ENCODE measurements at places on chromosomes 1 and 21.
A peak's percentile ranks its signal among the peaks of the same experiment; 100 is the strongest.

- H3K27ac ChIP-seq, result no peak overlapping the region
- H3K4me3 ChIP-seq, result no peak overlapping the region
- H3K36me3 ChIP-seq, result no peaks in the 10 kb centered on the region
- no peak for DNase-seq
Measured at GRCh38 chr1:7409278-7409677, 361.8 kb upstream of the VAMP3 start.

DNA sequence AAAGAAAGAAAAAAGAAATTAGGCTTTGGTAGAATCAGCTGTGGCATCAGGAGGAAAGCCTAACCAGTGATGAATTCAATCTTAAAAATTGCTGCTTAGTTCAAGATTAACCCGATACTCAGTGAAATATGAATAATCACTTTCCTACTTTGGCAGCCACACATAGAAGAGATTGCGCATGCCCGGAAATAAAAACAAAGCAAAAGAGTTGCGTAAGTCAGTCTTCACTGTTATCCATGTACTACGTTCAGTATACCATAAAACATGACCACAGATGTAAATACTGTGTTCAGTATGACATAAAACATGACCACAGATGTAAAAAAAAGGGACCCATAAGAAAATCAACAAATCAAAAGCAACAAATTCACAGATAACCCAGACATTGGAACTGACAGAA lies 19.2 kb downstream of the CD1D start:
- no peak for DNase-seq
- no peak overlapping the region for H3K4me3 ChIP-seq

GRCh38 chr1:228308085-228308601 lies 98.5 kb downstream of the TRIM11 start:
- no peak overlapping the region for H3K27ac ChIP-seq
- no peak for DNase-seq
- no peak overlapping the region for H3K4me3 ChIP-seq
- no peaks in the 10 kb centered on the region for H3K27me3 ChIP-seq
- H3K4me1 ChIP-seq, result no peaks in the 10 kb centered on the region

- H3K27ac ChIP-seq, result no peak overlapping the region
- H3K36me3 ChIP-seq, result peaks cover 11% of the 10 kb centered on the region
- no peaks in the 10 kb centered on the region for H3K4me1 ChIP-seq
- H3K4me3 ChIP-seq, result no peak overlapping the region
Measured at GRCh38 chr1:63429281-63429680, 61.9 kb downstream of the ALG6 start.

GRCh38 chr1:64484651-64485050 lies 14.7 kb downstream of the CACHD1 start:
- no peak overlapping the region for H3K27ac ChIP-seq
- no peaks in the 10 kb centered on the region for H3K36me3 ChIP-seq
- H3K27me3 ChIP-seq, result no peaks in the 10 kb centered on the region

DNA sequence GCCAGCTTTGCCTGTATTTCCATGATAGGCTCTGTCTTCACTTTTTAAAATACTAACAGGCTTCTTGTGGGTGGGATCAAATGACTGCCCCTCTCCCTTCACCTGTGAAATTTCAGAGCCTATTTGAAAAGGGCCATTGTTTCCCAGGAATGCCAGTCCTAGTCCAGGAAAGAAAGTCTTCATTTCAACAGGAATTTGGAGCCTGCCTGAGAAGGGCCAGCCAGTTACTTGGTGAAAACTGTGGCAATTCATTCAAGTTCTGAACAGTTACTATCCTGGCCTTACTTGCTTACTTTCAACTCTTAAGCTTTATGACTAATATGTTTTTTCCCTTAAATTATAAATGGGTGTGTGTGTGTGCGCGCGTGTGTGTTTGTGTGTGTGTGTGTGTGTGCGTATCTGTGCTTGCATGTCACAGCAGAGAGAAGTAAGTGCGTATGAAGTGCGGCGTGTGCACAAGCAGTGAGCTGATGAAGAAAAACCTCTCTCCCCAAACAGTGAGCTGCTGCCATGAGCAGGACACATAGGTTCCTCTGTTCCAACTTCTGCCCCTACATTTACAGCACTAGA lies 67.5 kb upstream of the RNPC3 start:
- H3K4me3 ChIP-seq, result no peak overlapping the region
- H3K27me3 ChIP-seq, result 0 out of 2 replicates have a peak, but pooled peaks cover 4% of the 10 kb centered on the region
- no peak overlapping the region for H3K27ac ChIP-seq
- H3K36me3 ChIP-seq, result no peaks in the 10 kb centered on the region

DNA sequence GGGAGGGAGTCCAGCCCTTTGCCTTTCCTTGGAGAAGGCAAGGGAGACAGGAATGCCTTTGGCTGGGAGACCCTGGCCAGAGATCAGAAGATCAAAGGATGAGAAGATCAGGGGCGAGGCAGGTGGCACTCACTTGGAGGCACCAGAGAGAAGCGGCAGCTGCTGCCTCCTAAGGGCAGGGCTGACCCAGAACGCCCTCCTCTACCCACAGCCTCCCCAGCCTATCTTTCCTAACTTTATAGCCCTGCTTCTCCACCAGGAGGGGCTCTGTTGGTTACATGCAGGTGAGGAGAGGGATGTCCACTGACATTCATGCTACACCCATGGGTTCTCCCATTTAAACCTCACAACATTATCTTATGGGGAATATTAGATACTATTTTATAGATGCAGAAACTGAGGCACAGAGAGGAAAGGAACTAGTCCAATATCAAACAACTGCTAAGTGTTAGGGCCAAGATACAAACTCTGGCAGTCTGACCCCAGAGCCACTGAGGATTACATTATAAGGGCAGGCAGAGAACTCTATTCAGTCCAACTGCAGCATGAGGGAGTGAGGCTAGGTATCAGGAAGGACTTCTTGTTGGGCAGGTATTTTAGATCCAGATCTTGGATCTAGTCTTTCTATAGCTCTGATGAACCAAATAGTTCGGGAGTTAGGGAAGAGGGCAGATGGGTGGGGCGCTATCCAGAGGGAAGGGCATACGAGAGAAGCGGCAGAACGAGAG lies 19.9 kb downstream of the LGR6 start:
- no peak overlapping the region for H3K27ac ChIP-seq
- H3K4me1 ChIP-seq, result no peaks in the 10 kb centered on the region
- DNase-seq, result no peak
- H3K4me3 ChIP-seq, result no peak overlapping the region
- H3K27me3 ChIP-seq, result peaks cover 88% of the 10 kb centered on the region

DNA sequence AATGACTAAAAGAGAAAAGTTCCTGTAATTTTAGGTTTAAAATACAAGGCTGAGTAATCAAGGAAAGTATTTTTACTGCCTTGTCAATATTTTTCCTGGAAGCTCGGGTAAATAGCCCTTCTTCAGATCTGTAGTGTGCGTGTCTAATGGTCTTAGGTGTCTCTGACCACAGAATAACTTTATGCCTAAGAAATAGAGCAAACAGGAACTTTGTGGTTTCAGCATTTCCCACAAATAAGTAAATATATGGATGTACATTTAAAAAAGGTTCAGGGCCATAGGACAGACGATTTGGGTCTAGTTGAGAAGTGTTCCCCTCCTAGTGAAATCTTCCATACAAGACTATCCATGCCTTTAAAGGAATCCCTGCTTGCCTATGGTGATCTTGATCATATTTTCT lies 107.0 kb downstream of the ZC3H11B start:
- no peak overlapping the region for H3K27ac ChIP-seq
- H3K4me3 ChIP-seq, result no peak overlapping the region
- H3K4me1 ChIP-seq, result no peaks in the 10 kb centered on the region
- H3K36me3 ChIP-seq, result no peaks in the 10 kb centered on the region
- no peaks in the 10 kb centered on the region for H3K27me3 ChIP-seq

- H3K4me1 ChIP-seq, result peaks cover 12% of the 10 kb centered on the region
- H3K4me3 ChIP-seq, result no peak overlapping the region
- no peaks in the 10 kb centered on the region for H3K36me3 ChIP-seq
Measured at GRCh38 chr1:103265551-103265950, 157.2 kb upstream of the COL11A1 start.

DNA sequence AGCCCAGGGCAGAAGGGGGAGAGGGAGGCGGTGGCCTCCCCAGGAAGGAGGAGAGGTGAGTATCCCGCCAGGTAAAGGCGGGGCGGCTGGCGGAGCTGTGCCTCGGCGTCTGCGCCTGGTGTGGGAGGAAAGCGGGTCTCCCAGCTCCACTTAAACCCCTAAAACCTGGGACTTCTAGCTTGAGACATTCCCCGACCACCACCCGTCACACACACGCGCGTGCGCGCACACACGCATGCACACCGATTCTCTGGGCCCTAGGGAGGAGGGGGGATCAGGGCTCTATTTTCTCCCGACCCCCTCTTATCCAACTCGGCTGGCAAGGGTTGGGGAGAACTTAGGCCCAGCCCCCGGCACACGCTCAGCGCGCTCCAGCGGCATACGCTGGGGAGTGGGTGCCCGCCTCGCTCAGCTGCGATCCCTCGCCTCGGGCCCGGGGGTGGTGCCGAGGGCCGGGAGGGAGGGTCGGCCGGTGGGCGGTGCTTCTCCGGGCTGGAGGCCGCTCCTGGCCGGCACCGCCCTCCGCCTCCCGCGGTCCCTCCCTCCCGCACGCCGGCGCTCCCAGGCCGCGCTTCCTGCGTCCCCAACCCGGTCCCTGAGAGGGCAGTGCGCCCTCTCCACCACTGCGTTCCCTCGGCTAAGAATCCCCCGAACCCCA lies at the start of gene TMEM51:
TMEM51 (plus strand) TSS at position 564 of the 658 bp plus-strand sequence. CDS start 61,341 bp downstream, outside the sequence.
- H3K27me3 ChIP-seq, result peaks cover 19% of the 10 kb centered on the region
- DNase-seq, result peak; percentile 56
- H3K4me3 ChIP-seq, result peak within 1 kb of the TSS; percentile 75
- H3K27ac ChIP-seq, result no peak within 1 kb of the TSS
- no peaks in the 10 kb centered on the region for H3K36me3 ChIP-seq

GRCh38 chr21:38787461-38788274 lies 18.1 kb upstream of the ETS2 start:
- H3K4me1 ChIP-seq, result no peaks in the 10 kb centered on the region
- peak; percentile 76 for DNase-seq
- H3K27me3 ChIP-seq, result no peaks in the 10 kb centered on the region
- H3K36me3 ChIP-seq, result no peaks in the 10 kb centered on the region
- H3K4me3 ChIP-seq, result no peak overlapping the region

DNA sequence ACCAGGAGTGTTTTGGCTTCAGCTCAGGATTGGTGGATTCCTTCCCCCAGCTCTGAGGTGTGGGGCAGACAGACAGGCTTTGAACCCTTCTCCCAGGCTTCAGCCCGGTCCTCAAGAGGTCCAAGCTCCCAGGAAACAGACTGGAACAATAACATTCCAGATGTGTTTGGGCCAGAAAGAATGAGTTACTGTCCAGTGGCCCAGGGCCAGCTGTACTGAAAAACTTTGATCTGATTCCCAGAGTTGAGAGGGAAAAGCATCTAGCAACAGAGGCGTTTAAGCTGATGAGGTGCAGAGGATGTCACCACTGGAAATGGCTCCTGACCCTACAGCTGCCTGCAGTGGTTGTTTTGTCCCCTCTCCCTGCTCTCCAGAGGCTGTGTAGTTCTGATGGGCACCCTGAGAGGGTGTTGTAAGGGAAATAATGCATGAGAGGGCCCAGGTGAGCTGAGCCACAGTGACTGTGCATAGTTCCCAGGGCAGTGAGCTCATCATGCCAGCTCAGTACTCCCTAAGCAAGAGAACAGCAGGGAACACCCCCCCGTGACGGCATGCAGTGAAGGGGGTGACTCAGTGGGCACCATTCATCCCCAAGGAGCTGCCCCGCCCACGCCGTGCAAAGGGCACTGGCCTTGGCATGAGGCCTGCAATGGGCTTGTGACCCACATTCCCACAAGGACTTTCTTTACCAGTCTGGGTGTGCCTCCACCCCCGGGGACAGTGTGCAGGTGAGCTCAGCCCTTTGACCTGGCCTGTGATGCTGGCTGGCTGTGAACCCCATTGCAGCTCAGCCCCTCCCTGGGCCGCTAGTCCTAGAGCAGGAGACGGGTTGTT lies 13.8 kb upstream of the SFN start:
- H3K4me1 ChIP-seq, result peaks cover 20% of the 10 kb centered on the region
- H3K27me3 ChIP-seq, result no peaks in the 10 kb centered on the region
- no peak overlapping the region for H3K4me3 ChIP-seq
- peak overlapping the region; percentile 94 for H3K27ac ChIP-seq
- DNase-seq, result peak; percentile 98

GRCh38 chr1:47618830-47619229 lies 181.0 kb downstream of the FOXD2 start:
- no peak overlapping the region for H3K27ac ChIP-seq
- DNase-seq, result no peak
- H3K27me3 ChIP-seq, result no peaks in the 10 kb centered on the region
- no peaks in the 10 kb centered on the region for H3K36me3 ChIP-seq
- no peak overlapping the region for H3K4me3 ChIP-seq

DNA sequence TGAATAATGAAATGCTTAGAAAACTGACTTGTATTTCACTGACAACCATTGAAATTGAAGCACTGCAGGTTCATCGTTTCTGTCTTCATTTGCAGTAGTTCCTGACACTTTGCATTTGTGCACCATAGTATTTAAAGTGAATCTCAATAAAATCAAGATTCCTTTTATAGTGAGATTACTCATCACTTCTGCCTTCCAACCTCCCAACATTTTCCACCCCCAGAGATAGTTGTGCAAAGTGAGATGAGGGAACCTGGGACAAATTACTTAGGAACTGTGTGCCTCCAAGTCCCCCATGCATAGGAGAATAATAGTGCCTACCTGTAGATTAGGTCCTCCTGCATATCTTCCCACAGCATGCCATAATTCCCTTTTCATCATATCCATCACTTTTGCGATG lies 114.9 kb upstream of the DPT start:
- H3K27me3 ChIP-seq, result no peaks in the 10 kb centered on the region
- H3K4me1 ChIP-seq, result no peaks in the 10 kb centered on the region
- H3K27ac ChIP-seq, result no peak overlapping the region
- DNase-seq, result peak; percentile 2

GRCh38 chr1:117036018-117036461 lies 24.1 kb upstream of the TTF2 start:
- H3K4me3 ChIP-seq, result no peak overlapping the region
- DNase-seq, result no peak
- H3K27me3 ChIP-seq, result no peaks in the 10 kb centered on the region
- no peaks in the 10 kb centered on the region for H3K36me3 ChIP-seq
- H3K4me1 ChIP-seq, result no peaks in the 10 kb centered on the region

GRCh38 chr1:77552626-77553025 lies 129.8 kb downstream of the ZZZ3 start:
- H3K27ac ChIP-seq, result no peak overlapping the region
- no peak for DNase-seq
- H3K36me3 ChIP-seq, result no peaks in the 10 kb centered on the region
- no peak overlapping the region for H3K4me3 ChIP-seq
- H3K27me3 ChIP-seq, result no peaks in the 10 kb centered on the region

DNA sequence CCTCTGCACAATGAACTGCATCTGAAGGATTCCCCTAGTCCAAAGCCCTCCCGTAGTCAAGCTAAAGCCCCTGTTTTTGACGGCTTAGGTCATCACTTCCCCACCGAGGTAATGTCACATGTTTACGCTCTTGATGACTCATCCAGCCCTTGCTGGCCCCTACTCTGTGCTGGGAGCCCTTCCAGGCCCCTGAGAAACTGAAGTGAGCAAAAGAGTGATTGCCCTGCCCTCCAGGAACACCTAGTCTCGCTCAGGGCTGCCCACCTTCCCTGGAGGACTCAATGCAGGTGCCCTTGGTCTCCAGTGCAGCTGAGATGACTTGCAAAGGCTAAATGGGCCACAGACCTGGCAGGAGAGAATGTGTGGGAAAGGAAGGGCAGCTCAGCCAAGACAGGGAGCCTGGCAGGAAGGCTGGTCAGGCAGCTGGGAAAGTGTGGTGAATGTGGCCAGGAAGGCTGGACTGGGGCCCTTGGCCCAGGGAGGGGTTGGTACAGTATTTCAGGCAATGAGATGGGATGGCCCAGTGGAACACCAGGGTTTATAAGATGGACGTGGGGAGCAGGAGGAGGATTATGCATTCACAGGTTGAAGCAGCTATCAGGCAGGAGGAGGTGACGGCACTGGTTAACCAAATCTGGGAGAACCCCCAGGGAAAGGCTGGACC lies 345.6 kb downstream of the NPHP4 start:
- H3K4me3 ChIP-seq, result no peak overlapping the region
- no peaks in the 10 kb centered on the region for H3K4me1 ChIP-seq
- H3K27ac ChIP-seq, result no peak overlapping the region
- no peaks in the 10 kb centered on the region for H3K36me3 ChIP-seq

Data from GM23248 (cell line).